ENCODE measurements at places on chromosomes 11 and 22.

DNA sequence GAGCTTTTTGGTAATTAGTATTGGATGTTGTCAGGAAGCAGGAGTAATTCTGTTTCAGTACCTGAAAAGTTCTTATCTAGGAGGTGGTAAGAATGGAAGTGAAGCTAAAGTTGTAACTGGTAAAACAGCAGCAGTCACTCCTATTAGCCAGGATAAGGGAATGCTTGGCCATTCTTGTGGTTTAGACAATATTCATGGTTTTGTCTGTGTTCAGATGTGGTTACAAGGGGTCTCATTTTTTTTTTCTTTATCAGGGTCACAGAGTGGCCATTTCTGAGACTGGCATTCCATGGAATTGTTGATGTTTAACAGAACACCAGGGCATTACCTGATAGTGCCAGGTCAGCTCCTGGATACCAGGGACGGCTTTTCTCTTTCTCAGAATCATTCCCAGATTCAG is 23.8 kb downstream of the TAF1D start:
- DNase-seq: no peak

GRCh38 chr11:35282221-35282882 is 137.0 kb downstream of the SLC1A2 start:
- DNase-seq: no peak

- no peak for DNase-seq
Observed at GRCh38 chr11:13717331-13717730, 48.9 kb downstream of the FAR1 start.

GRCh38 chr11:9150926-9151325 is 59.5 kb upstream of the SCUBE2 start:
- no peak for DNase-seq
